Putamen (tissue), 1 donor: ENCODE measurements at places on chromosomes 3 and 15.

DNA sequence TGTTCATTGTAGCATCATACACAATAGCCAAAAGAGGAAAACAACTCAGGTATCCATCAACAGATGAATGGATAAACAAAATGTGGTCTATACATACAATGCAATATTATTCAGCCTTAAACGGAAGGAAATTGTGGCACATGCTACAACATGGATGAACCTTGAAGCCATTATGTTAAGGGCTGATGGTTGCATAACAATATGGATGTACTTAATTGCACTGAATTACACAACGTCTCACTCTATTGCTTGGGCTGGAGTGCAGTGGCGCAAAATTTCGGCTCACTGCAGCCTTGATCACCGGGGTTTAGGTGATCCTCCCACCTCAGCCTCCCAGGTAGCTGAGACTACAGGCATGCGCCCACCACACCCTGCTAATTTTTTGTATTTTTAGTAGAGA lies 7.0 kb upstream of the TMEM62 start:
- DNase-seq = no peak

DNA sequence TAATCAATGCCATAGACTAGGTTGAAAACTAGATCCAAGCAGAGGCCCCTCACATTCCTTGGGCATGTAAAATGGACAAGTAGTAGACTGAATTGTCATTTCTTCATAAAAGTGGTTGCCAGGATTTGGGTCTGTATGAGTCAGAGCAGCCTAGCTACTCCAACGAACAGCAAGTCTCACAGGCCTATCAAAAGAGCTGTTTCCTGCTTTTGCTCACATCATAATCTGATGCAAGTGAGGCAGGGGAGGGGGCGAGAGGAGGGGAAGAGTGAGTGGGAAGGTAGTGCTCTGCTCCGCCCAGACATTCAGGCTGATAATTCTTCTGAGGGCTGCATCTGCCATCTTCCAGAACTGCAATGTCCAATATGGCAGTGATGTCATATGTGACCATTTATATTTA lies 228.9 kb upstream of the PRICKLE2 start:
- no peak for DNase-seq

GRCh38 chr3:63960048-63960711 lies 48.0 kb upstream of the SCAANT1 start:
- DNase-seq = no peak

DNA sequence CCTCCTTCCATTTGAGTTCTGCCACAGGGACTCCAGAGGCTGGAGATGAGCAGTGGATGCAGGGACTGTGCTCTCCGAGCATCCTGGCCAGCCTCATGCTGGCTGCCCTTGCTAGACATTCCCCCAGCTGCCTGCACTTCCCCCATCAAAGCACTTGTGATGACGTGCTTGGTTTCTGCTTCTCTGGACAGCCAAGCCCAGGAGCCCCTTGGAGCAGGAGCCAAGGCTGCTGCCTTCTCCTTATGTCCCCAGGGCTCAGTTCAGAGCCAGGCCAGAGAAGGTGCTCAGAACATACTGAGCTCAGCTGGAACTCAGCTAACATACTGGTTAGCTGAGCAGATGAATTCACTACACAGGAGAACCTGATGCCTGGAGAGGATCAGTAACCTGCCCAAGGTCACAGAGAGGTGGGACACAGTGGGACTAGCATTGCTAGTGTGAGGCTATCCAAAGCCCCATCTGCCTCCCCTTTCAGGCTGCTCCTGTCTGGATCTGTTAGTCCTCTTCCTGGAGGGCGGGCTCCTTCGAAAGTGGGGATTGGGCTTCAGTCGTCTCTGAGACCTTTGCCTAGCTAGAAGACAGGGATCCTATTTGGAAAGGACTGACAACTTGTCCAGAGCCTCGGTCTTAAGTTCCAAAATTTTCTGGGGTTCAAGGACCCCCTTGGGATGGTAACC lies 4.3 kb downstream of the PCBP4 start:
- no peak for DNase-seq

DNA sequence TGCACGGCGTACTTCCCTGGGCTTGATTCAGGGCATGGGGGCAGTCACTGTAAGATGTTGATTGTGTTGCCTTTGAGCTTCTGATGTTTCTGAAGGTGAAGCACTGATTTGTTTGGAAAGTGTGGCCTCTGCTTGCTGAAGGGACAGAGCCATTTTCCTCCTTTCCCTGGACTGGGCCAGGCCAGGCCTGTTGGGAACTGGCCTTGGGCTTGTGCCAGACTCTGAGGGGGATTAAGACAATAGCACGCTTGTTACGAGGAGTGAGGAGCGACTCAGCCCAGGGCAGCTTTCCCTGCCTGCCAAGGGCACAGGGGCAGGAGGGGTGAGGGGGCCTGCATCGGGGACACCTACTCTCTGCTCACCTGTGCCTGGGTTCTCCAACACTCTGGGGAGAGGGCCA lies 42.9 kb downstream of the LINGO1 start:
- peak; percentile 93 for DNase-seq

- DNase-seq = no peak
Observed at GRCh38 chr15:47411733-47412132, 305.6 kb upstream of the SEMA6D start.

GRCh38 chr3:46429671-46430070 lies 22.6 kb downstream of the CCRL2 start:
- DNase-seq = no peak

- DNase-seq = no peak
Observed at GRCh38 chr3:143770391-143770790, 77.9 kb downstream of the SLC9A9 start.

DNA sequence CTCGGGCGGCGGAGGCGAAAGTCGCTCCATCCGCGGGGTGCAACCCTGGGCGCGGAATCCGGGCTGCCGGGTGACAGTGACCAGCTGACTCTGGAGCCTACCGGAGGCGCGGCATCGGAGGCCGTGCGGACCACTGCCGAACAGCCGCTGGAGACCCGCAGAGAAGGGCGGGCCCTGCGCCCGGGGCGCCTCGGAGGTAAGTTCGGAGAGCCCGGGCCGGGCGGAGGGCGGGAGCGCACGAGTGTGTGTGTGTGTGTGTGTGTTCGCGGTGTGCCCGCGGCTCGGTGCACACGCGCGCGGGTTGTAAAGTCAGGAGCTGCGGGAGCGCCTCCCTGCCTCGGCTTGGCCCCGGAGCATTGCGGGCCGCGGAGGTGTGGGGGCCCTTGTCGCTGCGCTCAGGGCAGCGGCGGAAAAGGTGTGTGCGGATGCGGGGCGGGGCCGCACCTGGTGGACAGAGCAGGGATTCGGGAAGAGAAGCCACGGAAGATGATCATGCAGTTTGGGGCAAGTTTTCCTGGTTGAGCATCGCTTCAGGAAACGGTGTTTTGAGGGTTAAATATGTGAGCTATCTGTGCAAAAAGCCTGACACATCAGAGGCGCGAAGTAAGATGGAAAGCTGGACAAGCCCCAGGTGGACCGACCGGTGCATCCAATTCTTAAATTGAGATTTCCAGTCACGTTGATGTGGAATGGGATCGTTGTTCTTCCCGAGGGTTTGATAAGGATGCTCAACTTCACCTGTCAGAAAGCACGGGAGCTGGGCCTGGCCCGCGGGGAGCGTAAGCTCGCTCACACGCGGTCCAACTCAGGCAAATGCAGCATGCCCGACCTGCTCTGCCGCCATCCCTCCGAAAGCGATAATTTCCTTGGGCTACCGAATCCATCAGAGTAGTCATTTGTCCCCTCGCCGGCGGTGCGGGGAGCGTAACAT lies 474 bp downstream of the MINAR1 start:
- no peak for DNase-seq

- DNase-seq = no peak
Observed at GRCh38 chr3:114550165-114550564, 256.3 kb downstream of the TIGIT start.

DNA sequence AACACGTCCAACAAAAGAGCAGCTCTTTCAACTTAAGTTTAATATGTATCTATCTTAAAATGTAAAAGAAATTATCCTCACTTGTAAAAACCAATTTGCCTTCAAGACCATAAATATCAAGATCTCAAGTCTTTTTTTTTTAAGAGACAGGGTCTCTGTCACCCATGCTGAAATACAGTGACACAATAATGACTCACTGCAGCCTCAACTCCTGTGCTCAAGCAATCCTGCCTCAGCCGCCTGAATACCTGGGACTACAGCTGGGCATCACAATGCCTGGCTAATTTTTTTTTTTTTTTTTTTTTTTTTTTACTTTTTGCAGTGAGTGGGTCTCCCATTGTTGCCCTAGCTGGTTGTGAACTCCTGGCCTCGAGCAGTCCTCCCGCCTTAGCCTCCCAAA lies 26.0 kb downstream of the ACAP2 start:
- no peak for DNase-seq

- peak; percentile 53 for DNase-seq
Observed at GRCh38 chr3:98855806-98856400, 45.6 kb downstream of the DCBLD2 start.

GRCh38 chr3:99287876-99288275 lies 350.5 kb upstream of the COL8A1 start:
- no peak for DNase-seq

GRCh38 chr3:70728311-70728710 lies 415.9 kb upstream of the MDFIC2 start:
- no peak for DNase-seq

- no peak for DNase-seq
Observed at GRCh38 chr3:65677486-65678010, 361.2 kb downstream of the MAGI1 start.

GRCh38 chr3:1138036-1138435 lies 45.2 kb downstream of the CNTN6 start:
- DNase-seq = no peak

GRCh38 chr15:68261241-68261640 lies 16.3 kb upstream of the FEM1B start:
- DNase-seq = no peak

DNA sequence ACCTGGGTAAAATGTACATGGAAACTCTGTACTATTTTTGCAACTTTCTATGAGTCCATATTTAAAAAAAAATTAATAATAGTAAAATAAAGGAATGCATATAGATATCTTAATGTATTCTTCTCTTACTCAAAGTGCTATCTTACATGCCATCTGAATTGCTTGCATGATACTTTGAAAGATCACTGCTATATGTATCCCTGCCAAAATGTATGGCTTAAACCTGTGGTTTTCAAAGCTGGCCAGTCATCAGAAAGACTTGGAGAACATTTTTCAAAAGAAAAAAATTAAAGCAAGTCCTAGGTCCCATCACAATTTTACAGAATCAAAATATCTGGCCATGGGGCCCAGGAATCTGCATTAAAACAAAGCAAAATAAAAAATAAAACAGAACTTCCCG lies 262.1 kb downstream of the LPP start:
- no peak for DNase-seq

- no peak for DNase-seq
Observed at GRCh38 chr15:60351066-60351465, 46.7 kb downstream of the ANXA2 start.

DNA sequence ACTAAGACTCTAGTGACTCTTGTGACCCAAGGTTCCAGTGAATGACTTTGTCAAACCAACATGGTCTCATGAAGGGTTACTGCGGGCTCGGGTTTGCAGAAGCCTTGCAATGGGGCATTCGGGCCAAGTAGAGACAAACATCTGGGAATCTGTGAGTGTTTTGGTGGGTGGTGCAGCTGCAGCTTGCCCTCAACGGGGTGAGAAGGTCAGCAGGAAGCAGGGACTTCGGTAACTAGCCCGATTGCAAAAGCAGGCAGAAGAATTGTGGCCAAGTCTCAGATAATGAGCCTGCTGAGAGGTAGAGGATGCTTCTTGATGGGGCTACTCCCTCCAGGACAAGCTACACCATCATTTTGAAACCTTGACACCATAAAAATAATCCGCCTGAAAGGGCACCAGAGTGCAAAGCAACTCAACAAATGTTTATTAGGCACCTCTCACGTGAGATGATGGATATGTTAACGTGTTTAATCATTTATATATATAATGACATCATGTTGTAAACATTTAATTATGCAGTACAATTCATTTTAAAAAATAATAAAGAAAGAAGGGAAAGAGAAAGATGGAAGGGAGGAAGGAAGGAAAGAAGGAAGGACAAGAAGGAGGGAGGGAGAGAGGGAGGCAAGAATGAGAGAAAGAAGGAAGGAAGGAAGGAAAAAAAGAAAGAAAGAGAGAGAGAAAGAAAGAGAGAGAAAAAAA lies 263.9 kb upstream of the IGF1R start:
- DNase-seq = no peak

DNA sequence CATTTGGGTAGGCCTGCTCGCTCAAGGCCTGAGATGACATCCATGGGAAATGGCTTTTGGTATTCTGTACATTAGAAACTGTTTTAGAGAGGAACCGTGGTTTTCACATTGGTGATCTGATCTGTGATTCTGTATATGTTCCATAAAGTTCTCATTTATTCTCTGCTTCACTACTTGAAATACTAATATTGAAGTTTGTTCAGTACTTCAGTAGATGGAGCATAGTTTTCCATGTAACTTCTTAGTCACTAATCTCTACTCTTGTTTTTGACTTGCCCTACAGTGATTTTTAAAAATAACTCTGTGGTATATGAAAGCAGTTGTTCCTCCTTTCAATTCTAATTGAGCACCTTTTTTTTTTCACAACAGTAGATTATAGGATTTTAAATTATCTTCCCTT lies 66.5 kb downstream of the MBNL1 start:
- DNase-seq = no peak

- DNase-seq = no peak
Observed at GRCh38 chr3:148551767-148552260, 145.9 kb upstream of the AGTR1 start.

DNA sequence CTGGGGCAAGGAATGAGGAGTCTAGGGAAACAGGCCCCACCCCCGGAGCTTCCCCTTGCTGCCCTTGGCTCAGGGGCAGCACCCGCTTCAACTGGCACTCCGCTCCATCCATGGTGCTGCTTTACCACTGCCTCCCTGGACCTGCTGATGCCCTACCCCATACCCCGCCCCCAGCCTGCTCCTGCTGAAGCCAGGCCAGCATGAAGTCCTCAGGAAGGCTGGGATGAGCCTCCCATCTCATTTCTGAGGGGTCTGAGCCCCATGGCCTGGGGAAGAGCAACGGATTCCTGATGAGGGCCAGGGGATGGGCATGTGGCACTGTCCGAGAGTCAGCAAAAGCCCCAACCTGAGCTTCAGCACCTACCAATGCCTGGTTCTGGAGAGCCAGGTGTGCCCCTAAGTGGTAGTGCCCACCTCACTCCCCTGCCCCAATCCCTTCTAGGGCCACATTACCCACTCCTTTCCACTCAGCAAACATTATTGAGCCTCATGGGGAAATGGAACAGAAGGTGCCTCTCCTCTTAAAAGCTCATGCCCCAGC lies 21.0 kb downstream of the SEC61A1 start:
- no peak for DNase-seq

GRCh38 chr3:179977356-179977755 lies 59.4 kb downstream of the PEX5L start:
- DNase-seq = no peak

- DNase-seq = no peak
Observed at GRCh38 chr3:67686069-67686468, 31.7 kb upstream of the SUCLG2 start.

DNA sequence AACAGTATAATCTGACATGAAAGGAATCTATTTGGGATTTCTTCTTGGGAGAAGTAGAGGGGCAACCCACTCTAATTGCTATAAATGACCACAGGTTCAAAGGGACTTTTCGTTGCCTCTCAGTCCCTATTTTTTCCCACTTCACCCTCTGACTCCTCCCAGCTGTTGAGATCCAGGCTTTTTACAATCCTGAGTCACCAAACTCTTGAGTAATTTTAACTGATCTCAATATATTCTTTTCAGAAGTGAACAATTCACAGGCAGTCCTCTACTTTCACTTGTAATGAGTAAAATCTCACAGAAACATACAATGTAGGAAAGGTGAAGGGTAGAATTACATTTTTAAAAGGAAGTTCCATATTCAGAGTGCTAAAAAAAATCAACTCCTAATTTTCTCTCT lies 44.6 kb downstream of the EIF4E3 start:
- DNase-seq = no peak

GRCh38 chr3:155362808-155363689 lies 69.6 kb upstream of the STRIT1 start:
- DNase-seq = no peak
